Renal pelvis (tissue), 12 donors: ENCODE measurements at places on chromosomes 6 and 20. TPM values are rescaled to one million over a fixed set of nuclear protein-coding genes. Genes with fewer than 3 reads are reported as not detected.

ULBP1 gene
- polyA plus RNA-seq, result 1.2 TPM

CMTR1 gene
- polyA plus RNA-seq, result 53.5 TPM

SIRPA gene
- polyA plus RNA-seq, result 28.5 TPM

HEY2 gene
- polyA plus RNA-seq, result 7.2 TPM

FAM83C gene
- 0.03 TPM for polyA plus RNA-seq

SYCP2 gene
- polyA plus RNA-seq, result 8.8 TPM

CAP2 gene
- polyA plus RNA-seq, result 12.6 TPM

ZBTB46 gene
- polyA plus RNA-seq, result 19.5 TPM

DNAAF9 gene
- 24.9 TPM for polyA plus RNA-seq

CDH4 gene
- polyA plus RNA-seq, result 8.4 TPM

LY86 gene
- 1.1 TPM for polyA plus RNA-seq

SPATA2 gene
- polyA plus RNA-seq, result 10.8 TPM

PNPLA1 gene
- polyA plus RNA-seq, result 1.7 TPM
